ENCODE measurements at places on chromosomes 6 and 20. TPM values are rescaled to one million over a fixed set of nuclear protein-coding genes. Genes with fewer than 3 reads are reported as not detected.
A peak's percentile ranks its signal among the peaks of the same experiment; 100 is the strongest.

DNA sequence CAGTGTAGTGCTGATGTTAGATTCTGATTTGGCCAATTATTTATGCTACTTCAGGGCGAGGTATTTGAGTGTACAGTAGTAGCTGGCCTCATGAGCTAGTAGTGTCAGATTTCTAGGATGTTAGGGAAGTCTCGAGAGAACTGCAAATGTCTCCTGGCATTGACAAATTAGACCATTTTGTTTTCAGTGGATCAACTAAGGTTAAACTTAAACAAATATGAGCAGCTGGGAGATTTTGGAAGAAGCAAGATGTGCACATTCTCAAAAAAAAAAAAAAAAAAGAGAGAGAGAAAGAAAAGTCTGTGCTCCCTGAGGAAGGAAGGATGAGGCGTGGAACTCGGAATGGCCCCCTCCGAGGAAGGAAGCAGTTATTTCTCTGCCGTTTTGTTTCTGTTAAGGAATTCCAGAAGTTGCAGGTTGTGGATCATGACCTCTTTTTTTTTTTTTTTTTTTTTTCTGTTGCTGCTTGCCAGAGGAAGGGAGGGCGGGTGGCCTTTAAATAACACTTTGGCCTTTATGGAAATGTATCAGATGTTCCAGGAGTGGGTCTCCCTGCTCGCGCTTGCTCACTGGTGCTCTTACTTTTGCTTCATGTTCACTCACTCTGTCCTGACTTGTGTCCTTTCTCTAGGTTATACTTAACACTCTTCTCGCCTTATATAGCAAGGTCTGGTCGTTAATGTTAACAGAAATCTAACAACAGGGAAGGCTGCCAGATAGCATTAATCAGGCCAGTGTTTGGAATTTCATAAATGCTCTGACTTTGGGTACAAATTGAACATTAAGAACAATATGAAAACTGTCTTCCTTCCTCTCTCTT is 124.4 kb downstream of the TCP11 start:
- DNase-seq: peak; percentile 37

DNA sequence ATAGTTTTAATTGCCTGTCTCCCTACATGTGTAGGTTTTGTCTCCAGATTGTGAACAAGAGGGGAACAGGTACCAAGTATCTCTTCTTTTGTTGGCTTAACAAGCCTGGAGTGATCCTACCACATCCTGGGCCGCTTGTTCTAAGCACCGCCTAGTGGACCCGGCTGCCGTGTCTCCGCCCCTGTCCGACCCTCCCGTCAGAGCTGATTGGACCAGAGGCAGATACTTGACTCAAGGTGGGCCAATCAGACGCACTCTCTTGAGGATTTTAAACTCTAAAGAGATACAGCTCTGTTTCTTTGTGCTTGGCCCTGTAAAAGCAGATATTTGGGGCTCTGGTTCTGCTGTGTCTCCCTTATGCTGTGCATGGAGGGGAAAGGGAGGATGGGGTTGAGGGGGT is 68.2 kb downstream of the PRDM1 start:
- no peak for DNase-seq

DNA sequence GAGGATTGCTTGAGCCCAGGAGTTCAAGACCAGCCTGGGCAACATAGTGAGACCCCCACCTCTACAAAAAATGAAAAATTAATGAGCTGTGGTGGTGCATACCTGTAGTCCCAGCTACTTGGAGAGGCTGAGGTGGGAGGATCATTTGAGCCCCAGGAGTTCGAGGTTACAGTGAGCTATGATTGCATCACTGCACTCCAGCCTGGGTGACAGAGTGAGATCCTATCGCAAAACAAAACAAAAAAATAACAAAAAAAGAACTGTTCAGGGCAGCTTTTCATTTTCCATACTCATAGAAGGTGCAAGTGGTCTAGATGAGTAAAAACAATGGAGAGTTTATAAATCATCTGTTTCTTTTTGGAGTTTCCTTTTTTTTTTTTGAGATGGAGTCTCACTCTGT is 21.1 kb downstream of the AKAP7 start:
- DNase-seq: no peak

DNA sequence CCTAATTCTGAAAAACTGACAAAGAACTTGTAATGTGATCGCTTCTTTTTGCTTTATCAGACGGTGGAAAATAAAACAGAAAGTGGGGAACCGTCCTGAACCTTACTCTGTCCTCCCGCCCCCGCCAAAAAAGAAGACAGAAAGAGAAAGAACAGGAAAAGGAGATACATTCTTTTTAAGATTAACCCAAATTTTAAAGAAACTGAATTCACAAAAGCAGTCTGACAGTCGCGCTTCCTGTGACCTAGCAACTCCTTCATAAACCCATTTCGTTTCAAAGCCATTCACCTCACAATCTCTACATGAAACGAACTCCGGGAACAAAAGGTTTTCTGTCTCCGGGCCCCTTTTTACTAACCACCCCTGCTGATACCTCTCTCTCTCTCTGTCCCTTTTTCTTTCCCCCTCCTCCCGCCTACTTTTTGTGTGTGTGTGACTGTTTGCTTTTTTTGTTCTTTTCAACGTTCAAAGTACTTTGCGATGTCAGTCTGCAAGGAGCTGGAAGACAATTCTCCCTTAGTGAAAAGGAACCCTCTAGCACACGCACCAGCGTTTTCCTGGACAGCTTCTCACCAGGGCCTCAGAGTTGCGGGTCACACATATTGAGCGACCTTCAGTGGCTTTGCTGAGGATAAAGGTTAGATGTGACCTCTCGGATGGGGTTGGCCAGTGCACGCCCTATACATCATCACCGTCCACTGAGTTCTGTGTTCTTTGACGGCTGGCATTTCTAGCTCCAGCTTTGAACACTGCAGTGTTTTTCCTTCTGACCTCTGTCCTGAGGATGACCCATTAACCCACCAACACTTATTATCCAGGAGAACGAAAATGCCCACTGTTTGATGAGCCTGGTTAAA is 530 bp upstream of the NEDD9 start:
- no peak for DNase-seq

DNA sequence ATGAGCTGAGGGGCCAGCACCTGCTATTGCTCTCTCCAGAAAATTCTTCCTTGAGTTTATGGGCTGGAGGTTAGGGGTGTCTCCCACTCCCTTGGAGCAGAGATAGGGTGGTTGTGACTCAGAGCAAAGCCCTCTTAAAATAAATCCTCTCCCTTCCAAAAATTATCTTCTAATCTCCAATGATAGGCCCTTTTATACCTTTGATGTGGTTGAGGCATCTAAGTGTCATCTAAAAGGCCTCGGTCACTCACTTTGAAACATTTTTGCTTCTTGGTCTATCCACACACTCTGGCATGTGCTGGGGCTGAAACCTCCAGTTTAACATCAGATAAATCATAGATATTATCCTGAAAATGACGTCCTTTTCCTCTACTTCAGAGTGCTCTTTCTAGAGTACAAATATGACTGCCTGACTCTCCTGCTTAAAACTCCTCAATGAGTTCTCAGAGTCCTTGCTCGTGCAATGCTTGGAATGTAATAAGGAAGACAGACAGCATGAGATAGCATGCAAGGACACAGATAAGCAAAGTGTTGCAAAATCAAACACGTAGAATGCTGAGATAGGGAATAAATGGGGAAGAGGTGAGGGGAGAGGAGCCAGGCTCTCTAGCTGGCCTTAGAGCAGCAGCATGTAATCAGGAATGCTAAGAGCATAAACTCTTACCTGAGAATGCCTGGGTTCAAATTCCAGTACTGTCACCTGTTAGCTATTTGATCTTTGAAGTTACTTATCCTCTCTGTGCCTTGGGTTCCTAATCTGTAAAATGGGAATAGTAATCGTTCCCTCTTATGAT is 374.1 kb upstream of the CITED2 start:
- DNase-seq: no peak

- peak; percentile 25 for DNase-seq
Observed at GRCh38 chr6:42279144-42279781, 61.6 kb upstream of the MRPS10 start.

DNA sequence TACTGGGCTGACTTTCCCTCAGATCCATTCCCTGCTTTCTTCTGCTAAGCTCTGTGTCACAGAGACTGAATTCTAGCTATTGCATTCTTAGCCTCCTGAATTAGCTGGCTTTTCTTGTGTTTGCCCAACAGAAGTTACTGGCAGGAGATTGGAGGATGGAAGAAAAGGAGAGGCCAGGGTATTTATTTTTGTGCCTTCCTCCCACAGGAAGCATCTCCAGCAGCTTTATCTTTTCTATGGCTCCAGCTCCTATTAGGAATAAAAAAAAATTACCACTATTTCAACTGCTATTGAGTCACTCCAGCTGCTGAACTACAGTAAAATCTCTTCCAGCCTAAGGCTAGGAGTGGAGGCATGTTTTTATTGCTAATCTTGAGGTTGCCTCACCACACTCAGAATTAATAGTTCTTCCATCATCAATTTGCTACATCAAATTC is 492.4 kb downstream of the RFPL4B start:
- peak; percentile 3 for DNase-seq

DNA sequence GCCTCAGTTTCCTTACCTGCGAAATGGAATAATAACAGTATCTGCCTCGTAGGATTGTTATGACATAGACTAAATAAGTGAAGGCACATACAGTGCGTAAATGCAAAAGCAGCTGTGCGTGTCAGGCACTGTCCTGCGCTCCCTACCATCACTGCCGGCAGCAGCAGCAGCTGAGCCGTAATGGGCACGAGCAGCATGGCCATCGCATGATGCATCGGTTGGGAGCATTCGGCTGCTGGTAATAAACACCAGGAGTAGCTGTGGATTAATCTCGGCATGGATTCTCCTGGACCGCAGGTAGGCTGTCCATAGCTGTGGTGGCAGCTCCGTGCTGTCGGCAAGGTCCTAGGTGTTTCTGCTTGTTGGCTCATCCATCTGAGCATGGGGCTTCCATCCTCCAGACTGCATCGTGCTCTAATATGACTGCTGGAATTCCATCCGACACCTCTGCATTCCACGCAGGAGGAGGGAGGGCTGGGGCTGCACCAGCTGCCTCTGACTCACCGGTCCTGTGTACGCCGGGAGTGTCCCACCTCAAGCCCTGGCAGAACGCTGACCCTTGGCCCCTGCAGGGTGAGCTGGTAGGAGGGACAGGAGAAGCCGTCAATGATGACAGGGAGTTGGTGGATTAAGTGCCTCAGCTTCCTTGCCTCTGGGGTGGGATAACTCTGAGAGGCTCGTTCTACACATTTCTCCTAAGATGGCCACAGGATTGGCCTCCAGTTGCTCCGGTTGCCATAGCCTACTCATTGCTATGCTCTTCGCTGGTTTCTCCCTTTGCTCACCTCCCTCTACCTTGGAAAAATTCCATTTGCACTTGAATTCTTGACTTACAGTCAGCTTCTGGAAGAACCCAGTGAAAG is 100.9 kb upstream of the PMEPA1 start:
- no peak for DNase-seq

DNA sequence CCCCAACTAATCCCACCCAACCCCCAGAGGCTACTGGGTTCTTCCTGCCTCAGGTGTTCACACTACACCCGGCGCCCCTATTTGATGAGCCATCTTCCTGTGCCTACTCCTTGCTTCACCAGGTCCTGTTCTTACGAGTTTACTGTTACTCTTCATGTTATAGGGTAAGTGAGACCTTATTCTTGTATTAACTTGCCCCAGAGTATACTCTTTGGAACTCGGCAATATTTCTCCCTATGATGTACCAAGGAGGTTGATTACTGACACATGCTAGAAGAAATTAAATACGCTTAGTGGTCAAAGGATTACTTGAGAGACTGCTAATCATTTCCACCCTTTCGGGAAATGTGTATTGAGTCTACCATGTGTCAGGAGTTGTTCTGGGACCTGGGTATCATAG is 8.9 kb downstream of the RING1 start:
- no peak for DNase-seq

Gene CRISP3
- not detected for total RNA-seq

Gene SLPI
- not detected for total RNA-seq

Gene KIF25
- 0.39 TPM for total RNA-seq

Gene LGSN
- total RNA-seq: not detected
